ENCODE measurements at places on chromosomes 3 and 15.

GRCh38 chr3:172138792-172139507 is 99.6 kb downstream of the FNDC3B start:
- DNase-seq: no peak

- DNase-seq: no peak
Observed at GRCh38 chr15:45710657-45711056, 75.8 kb downstream of the SQOR start.

GRCh38 chr15:79222808-79223207 is 59.7 kb upstream of the ANKRD34C start:
- DNase-seq: no peak

- DNase-seq: no peak
Observed at GRCh38 chr15:40695469-40695890, 506 bp downstream of the RAD51 start.

GRCh38 chr3:164679245-164679644 is 399.1 kb downstream of the SI start:
- no peak for DNase-seq

DNA sequence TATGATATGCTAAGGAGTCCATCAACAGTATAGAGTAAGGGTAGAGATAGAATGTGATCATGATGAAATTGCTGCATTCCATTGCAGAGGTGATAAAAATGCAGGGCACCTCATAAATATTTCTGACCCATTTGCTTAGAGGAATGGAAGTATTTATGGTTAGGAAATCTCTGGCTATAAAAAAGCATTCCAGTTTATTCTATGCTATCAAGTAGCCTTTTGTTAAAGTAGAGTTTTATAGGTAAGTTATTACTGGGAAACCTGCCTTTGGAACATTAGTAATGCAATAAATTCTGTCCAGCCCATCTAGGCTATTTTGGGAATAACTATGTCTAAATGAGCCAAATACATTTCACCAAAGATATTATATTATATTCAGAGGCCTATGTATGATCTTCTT is 19.8 kb upstream of the STRIT1 start:
- DNase-seq: no peak

- DNase-seq: no peak
Observed at GRCh38 chr15:41333026-41333562, 413 bp downstream of the NUSAP1 start.

GRCh38 chr3:185470323-185470722 is 28.5 kb downstream of the TMEM41A start:
- no peak for DNase-seq

GRCh38 chr15:76939715-76940114 is 8.2 kb downstream of the RCN2 start:
- no peak for DNase-seq

- no peak for DNase-seq
Observed at GRCh38 chr3:40228792-40229350, 80.6 kb upstream of the EIF1B start.

- peak; percentile 49 for DNase-seq
Observed at GRCh38 chr15:53197426-53197839, 407.3 kb upstream of the ONECUT1 start.

- no peak for DNase-seq
Observed at GRCh38 chr3:14377838-14378169, 24.6 kb upstream of the SLC6A6 start.

- DNase-seq: no peak
Observed at GRCh38 chr3:118833075-118833474, 201.6 kb downstream of the IGSF11 start.

DNA sequence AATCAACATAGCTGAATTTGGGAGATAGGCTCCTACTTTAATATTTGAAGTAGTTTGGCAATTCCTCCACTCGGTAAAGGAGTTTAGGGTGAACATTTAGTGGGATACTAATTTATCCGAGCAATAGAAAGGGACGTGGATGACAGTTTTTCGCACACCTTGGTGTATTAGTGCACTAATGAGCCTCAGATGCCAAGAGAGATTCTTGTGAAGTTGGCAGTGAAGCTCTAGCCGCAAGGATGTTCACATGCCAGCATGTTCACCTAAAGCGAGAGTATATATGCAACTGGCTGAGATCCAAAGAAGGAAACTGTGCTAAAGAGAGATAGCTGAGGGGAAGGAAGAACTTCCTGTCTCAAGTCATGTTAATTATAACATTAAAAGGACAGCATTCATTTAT is 58.5 kb downstream of the TGFBR2 start:
- DNase-seq: no peak

DNA sequence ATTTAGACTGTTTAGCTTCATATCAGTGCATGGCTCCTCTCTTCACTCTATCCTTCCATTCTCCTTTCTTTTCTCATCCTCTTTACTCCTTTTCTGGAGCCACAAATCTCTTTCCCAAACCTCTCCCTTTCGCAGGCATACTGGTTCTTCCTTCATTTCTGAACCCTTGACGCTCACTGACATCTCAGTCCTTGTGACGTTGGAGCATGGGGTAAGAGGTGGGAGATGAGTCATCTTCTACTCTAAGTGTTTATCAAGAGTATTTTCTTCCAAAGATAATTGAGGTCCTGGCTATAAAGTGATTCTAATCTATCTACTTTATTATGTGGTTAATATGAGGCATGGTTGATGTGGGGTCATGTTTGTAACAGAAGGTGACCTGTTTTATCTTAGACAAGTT is 414.2 kb downstream of the AGBL1 start:
- no peak for DNase-seq

- DNase-seq: no peak
Observed at GRCh38 chr3:41794748-41795589, 166.9 kb downstream of the ULK4 start.

GRCh38 chr3:197014942-197015575 is 14.6 kb downstream of the MELTF start:
- DNase-seq: no peak

DNA sequence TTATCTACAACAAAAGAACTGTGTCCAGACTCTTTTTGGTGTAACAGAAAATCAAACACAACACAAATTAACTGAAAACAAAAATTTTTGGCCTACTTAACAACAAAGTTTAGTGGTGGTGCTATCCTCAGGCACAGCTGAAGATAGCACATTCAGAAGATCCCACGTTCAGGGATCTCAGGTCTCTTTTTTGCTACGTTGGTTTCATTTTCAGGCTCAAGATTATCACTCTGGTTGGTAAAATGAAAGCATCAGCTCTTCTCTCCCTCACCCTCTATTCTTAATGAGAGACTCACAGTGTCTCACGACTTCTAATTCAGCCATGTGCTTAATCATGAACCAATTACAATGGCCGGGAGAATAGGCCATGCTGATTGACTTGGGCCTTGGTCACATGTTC is 146.9 kb upstream of the PTPRG start:
- no peak for DNase-seq

- DNase-seq: no peak
Observed at GRCh38 chr15:77986891-77987764, 90.4 kb downstream of the TBC1D2B start.

- DNase-seq: no peak
Observed at GRCh38 chr3:29978036-29978435, 628.4 kb upstream of the TGFBR2 start.

DNA sequence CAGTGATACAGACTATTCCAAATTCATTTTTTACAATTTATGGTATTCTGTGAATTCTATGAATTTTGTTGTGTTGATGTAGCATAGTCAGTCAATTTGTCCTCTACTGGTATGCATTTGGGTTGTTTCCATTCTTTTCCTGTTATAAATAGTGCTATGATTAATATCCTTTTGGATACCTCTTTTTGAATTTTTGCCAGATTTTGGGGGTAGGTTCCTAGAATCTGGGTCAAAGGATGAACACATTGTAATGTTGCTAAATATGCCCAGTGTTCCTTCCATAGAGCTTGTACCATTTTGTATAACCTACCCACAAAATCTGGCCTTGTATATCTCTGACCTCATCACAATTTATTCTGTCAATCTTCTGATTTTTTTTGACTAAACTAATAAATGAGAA is 44.4 kb upstream of the C3orf38 start:
- no peak for DNase-seq

- DNase-seq: no peak
Observed at GRCh38 chr3:194781617-194782016, 95.9 kb downstream of the FAM43A start.

GRCh38 chr15:73872346-73872745 is 1.0 kb upstream of the TBC1D21 start:
- DNase-seq: no peak

DNA sequence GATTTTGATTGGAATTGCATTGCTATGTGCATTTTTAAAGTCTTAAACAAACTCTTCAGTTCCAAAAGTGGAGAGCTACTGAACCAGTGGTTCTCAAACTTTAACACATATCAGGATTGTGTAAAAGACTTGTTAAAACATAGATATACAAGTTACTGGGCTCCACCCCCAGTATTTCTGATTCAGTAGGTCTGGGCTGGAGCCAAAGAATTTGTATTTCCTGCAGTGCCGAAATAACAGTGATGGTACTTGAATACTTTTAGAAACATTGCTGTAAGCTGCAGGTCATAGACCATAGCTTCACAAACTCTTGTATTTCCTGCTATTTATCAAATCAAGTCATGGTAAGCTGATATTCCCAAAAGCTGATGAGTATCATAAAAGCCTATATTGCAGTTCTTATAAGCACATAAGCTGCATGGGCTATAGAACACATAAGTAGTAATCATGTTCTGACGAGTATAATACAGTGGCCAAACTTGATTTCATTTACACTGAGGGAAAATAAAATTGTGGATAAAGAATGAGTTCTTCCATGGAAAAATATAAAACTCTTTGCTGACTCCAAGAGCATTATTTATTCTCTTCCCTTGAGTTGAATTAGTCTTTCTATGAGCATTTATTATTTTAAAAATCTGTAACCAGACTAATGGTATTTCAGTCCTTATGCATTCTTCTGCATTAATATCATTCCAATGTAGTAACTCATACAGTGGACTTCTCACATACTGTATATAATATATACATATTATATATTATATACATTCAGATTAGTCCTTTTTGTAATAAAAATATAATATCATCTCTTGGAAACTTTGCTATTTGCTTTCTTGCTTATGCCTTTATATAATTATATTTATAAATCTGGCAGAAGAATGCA is 550.5 kb upstream of the AGTR1 start:
- DNase-seq: no peak

DNA sequence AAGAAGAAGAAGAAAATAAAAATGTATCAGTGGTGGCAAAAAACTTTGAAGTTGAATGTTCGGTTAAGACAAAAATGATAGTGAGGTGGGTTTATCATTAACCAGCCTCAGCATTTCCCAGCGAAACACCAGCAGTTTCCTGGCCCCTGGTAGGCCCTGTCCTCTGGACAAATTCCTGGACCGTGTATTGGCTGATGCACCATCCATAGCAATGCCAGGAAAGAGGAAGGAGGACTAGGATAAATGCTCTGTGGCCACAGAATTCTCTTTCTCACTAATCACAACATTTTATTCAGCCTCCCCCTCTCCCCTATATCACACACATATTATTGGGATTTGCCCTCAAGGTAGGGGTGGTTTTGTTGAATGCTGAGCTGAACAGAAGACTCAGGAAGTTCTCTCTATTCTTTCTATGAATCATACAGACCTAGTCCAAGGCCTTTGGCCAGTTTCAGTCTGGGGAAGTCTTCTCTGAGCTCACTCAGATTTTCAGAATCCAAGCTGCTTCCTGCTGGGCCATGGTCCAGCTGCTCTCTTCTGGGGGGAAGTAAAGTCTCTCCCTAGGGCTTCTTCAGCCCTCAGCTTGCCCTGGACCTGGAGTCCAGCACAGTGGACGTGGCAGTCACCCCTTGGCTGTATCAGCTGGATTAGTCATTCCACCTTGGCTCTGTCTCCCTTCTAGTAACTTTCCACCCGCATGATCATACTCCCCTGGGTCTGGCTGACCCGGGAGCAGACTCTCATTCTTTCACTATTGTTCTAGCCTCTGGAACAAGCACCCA is 27.6 kb downstream of the SLC28A1 start:
- DNase-seq: no peak

- DNase-seq: no peak
Observed at GRCh38 chr15:99753066-99753465, 19.8 kb upstream of the LYSMD4 start.

DNA sequence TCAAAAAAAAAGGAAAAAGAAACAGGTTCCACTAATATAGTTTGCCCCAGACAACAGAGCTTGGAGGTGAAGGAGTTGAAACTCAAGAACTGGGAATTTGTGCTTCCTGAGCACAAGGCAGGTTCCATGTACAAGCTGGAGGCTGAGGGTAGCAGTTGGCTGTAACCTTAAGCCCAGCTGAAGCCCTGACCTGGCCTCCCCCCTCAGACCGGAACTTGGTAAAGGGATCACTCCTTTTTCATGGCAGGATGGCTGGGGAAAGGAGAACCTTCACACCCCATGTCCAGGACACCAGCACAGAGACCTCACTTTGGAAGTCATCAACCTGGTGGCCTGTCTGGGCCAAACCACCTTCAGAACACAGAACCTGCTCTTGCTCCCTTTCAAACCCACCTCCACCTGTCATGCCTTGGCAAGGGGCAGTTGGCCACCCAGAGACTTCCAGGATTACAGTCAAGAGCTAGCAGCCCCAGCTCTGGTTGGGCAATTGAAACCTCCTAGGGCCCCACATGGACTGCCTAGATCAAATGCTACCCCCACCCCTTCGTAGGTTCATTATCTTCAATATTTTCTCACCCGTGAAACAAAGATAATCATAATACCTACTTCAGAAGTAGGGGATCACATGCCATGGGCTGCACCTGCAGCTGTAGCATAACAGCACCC is 3.5 kb downstream of the RPL29 start:
- DNase-seq: no peak

GRCh38 chr15:92018535-92019239 is 165.2 kb downstream of the SLCO3A1 start:
- peak; percentile 58 for DNase-seq

DNA sequence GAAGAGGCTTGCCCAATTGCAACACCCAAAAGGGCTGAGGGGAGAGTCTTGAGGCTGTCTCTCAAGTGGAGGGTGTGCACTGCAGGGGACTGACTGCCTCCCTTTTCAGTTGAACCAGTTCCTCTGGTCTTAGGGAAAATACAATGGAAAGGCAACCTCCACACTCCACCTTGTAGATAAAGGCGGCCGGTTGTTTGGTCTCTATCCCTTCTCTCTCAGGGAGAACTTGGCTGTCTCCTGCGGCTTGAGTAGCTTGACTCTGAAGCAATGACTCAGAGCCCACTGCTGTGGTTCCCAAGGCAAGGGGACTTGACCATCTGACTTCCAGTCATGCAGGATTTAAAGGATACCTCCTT is 143.2 kb upstream of the UMPS start:
- no peak for DNase-seq

GRCh38 chr3:66113542-66113941 is 74.8 kb upstream of the MAGI1 start:
- DNase-seq: no peak

- no peak for DNase-seq
Observed at GRCh38 chr3:195164573-195165264, 106.2 kb downstream of the XXYLT1 start.

- no peak for DNase-seq
Observed at GRCh38 chr15:42121021-42121420, 26.7 kb upstream of the PLA2G4D start.

GRCh38 chr3:9590282-9590791 is 36.7 kb upstream of the LHFPL4 start:
- DNase-seq: no peak

- no peak for DNase-seq
Observed at GRCh38 chr3:133965013-133965570, 64.6 kb downstream of the SLCO2A1 start.

GRCh38 chr15:93136606-93137005 is 47.6 kb upstream of the RGMA start:
- no peak for DNase-seq

- no peak for DNase-seq
Observed at GRCh38 chr3:177314897-177315296, 117.6 kb upstream of the TBL1XR1 start.

All from NCI-H524 treated with DMSO at 0.1 percent for 48 hours (cell line).